ENCODE measurements at places on chromosomes 3 and 15.

DNA sequence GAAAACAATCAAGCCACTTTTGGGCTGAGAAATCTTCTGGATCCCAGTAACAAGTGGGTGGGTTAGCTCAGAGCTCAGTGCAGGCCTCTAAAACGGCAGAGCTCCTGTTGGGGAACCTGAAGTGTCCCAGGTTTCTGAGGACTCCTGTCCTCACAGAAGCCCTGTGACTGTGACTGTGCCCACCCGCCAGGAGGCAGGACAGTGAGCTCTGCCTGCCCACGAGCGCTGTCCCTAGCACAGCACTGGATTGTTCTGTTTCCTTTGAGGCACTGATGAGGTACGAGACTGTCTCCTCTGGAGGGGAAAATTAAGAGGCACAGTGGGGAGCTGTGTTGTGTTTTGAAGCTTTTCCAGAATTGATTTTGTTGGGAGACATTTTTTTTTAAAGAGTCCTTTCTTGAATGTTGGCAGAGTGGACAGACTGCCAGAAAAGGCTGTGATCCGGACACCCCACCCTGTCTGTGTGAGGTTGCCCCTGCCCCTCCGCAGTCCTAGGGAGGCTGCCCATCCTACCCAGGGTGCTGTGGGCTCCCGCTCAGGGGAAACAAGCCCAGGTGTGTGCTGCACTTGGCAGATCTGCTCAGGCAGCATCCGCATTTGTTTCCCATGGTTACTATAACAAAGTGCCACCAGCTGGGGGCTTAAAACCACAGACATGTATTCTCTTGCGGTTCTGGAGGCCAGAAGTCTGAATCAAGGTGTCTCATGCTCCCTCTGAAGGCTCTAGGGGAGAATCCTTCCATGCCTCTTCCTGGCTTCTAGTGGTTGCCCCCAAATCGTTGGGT is 66.6 kb upstream of the LARS2 start:
- DNase-seq = no peak

GRCh38 chr3:66386011-66386924 is 114.6 kb downstream of the LRIG1 start:
- DNase-seq = no peak

DNA sequence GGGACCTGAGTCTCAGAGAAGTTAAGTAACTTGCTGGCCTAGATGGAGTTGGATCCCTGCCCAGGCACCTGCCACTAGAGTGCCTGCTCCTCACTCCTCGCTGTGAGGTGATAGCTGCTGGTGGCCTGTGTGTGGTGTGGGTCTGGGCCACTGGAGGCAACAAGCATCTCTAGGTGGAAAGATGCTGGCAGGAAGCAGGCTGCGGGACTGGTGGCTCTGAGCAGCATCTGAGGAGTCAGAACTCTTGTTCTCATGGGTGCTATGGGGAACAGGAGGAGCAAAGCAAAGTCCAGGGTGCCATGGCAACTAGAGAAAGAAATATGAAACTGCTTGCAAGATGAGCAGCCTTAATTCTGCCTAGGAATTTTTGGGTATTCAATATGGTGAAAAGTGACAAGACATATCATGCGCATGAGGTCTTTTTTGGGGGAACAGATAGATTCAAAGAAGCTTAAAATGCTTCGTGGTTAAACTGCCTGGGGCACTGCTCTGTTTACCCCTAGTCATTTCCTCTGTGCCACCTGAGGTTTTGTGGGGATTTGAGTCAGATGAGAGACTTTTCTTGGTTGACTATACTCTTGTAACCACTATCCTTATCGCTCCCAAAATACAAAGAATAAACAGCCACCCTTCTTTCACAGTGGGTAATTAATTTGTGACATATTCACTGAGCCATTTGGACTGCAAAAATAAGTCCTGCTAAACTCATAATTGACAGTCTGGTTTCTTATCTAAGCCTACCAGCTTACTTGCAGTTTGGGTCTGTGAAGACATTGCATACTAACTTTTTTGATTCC is 50.3 kb downstream of the MED12L start:
- DNase-seq = peak; percentile 62

DNA sequence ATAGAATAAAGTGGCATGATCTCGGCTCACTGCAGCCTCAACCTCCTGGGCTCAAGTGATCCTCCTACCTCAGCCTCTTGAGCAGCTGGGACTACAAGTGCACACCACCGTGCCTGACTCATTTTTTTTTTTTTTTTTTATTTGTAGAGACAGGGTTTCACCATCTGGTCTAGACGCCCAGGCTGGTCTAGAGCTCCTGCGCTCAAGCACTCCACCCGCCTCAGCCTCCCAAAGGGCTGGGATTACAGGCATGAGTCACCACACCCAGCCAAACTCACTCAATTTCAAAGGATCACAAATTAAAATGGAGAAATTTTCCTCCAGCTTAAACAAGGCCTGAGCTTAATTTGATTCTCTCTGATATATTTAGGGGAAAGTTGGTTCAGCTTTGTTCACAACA is 27.3 kb upstream of the NMB start:
- no peak for DNase-seq

GRCh38 chr3:80097674-80098073 is 329.9 kb upstream of the ROBO1 start:
- DNase-seq = no peak

GRCh38 chr3:12479919-12480427 is 4.3 kb upstream of the TSEN2 start:
- peak; percentile 38 for DNase-seq

DNA sequence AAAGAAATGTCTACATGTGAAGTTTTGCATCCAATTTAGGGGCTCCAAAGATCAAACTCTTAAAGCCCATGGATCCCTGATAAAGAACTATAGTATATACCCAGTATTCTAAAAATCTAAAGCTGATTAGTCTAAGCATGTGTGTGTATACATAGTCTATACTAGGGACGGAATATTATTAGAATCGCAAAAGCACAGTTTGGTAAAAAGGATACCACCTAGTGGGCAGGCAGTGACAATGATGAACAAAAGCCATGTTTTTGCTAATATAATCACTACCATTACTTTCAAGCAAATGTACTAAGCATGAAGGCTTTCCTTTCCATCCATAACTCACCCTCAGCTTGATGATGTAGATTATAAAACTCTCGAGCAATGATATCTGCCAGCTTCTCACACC is 16.5 kb downstream of the POLQ start:
- DNase-seq = no peak

GRCh38 chr15:72201391-72201921 is 3.9 kb upstream of the GRAMD2A start:
- DNase-seq = no peak

- no peak for DNase-seq
Measured at GRCh38 chr3:175432376-175433025, 573.4 kb downstream of the NAALADL2 start.

- DNase-seq = no peak
Measured at GRCh38 chr15:71207141-71207540, 91.9 kb downstream of the THSD4 start.

DNA sequence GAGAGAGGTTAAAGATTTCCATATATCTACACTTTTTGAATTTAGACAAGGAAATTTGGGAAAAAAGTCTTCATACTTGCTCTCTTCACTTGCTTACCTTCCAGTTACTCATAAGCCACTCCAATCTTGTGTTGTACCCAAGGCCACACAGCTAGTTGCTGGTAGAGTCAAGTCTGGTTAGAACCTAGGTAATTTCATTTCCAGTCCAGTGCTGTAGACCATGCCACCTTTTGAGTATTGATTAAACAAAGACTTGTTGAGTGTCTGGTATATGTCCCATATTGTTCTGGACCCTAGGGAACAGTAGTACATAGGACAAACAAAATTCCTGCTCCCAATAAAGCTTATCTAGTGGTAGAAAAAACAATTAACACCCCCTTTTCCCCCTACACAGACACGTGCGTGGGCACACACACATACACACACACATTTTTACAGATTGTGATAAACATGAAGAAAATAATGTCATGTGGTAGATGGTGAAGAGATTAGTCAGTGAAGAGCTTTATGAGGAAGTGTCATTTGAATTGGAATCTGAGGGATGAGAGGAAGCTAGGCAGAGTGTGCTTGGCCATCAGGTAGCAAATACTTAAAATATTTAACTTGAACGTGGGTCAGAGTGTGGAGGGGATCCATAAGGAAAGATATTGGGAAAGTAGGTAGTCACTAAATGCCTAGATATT is 2.1 kb downstream of the CMC1 start:
- DNase-seq = no peak

DNA sequence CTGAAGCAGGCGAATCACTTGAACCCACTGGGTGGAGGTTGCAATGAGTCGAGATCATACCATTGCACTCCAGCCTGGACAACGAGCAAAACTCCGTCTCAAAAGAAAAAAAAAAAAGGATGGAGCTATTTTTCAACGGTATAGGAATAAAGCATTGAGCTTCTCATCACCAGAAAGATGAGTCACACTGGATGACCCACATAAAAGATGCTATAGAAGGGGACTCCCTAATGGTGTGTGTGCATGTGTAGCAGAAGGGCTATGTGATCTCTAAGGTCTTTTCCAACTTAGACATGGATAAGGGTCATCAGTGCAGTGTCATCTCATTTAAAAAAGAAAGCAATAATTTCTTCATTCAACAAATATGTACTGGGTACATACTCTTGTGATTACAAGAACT is 476.0 kb downstream of the MFSD1 start:
- DNase-seq = no peak

GRCh38 chr3:129611812-129612533 is 5.5 kb upstream of the PLXND1 start:
- no peak for DNase-seq

DNA sequence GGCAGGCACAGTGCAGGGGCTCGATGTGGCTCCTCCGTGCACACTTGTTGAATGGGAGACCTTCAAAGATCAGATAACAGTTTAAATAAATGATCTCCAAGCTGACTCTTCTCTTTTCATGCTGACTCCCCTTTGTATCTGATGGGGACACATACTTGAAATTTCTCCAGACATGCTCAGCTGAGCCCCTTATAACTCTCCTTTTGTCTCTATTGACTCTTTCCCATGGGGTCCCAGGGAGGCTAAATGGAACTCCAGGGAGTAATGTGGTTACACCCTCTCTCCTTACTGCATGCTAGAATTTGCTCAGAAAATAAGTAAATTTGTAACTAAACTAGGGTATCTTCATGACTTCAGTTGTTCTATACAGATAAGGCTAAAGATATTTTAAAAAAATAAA is 48.2 kb upstream of the TM4SF4 start:
- no peak for DNase-seq

GRCh38 chr3:177936721-177937120 is 599.5 kb upstream of the KCNMB2 start:
- DNase-seq = no peak

- DNase-seq = peak; percentile 16
Measured at GRCh38 chr3:116039651-116039985, 405.7 kb downstream of the LSAMP start.

DNA sequence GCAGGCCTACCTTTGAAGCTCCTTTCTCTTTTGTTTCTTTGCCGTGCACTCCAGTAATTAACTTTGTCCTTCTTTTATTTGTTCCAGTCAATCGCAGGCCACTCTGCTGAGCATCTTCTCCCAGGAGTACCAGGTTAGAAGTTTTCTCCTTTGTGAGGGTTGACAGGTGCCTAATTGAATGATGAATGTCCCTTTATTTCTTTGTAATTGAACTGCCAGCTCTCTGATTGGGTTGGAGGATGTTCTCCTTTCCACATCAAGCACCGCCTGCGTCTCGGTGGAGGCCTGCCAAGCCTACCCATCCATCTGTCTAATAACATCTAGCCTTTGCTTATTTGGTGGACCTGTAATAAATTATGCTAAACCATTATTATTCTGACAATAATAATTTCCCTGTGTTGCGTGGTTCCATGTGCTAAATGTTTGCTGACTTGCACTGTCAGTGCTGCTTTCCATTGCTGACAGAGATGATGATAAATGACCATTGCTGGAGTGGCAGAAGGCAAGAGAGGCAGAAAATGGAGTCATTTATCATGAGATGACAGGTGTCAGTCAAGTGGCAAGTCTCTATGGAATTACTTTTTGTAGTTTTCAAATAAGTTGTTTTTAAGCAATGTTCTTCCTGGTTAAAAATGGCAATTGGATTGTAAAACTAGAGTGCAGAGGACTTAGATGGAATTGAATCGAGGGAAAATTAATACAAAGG is 64.9 kb downstream of the CDIN1 start:
- DNase-seq = no peak

GRCh38 chr15:57609805-57610529 is 18.3 kb downstream of the MYZAP start:
- no peak for DNase-seq

GRCh38 chr3:11211531-11212298 is 57.4 kb downstream of the HRH1 start:
- DNase-seq = no peak

All from hematopoietic multipotent progenitor cell treated with erythropoietin and hydrocortisone succinate and interleukin-3 and kit ligand, for 15 days (in vitro differentiated cells).